ENCODE measurements at places on chromosomes 16 and 17.

GRCh38 chr16:78930561-78930960 lies 670.0 kb downstream of the MAF start:
- DNase-seq: no peak

DNA sequence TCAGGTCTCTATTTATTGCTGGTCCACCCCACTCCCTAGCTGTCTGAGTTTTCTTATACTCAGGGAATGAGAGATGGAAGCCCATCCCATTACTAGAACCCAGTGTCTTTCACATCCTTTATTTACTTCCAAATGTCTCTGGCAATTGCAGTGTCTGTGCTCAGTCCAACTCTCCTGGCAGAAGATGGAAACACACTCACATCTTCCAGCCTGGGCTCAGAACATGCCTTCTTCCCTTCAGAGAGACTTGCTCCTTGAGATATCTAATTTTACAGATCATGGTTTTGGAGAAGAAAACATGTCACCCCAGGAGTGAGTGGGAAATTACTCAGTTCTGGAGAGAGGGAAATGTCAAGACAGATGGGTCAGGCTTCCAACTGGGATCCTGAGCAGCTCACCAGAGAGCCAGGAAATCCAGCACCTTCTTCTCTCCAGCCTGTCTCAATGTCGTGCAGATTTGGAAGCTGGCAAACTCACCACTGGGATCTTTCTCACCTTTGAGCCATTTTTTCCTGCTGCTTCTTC lies 494.4 kb downstream of the HS3ST4 start:
- DNase-seq: no peak

- no peak for DNase-seq
Observed at GRCh38 chr17:64617125-64617780, 44.9 kb downstream of the SMURF2 start.

DNA sequence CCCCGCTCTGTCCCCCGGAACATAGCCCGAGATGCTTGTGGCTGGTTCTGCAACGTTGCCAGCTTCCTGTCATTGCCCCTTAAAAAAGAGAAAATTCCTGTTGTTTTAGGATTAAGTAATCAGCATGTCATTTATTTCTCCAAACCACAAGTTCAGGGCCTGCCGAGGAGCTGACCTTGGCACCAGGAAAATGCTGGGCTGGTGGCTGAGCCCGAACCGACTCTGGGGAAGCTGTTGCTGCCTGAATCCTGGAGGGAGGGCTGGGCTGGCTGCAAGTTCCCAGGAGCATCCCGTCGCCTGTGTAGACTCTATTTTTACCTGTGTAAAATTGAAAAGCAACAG lies 130.9 kb upstream of the FOXF1 start:
- no peak for DNase-seq

GRCh38 chr16:1912215-1912543 lies 6.0 kb downstream of the HS3ST6 start:
- DNase-seq: no peak

GRCh38 chr16:352547-353403 lies at the start of gene AXIN1:
TSS of gene AXIN1 (minus strand) at chr16:352723. CDS start at chr16:347025, 5,698 bp downstream.
- DNase-seq: peak; percentile 100

DNA sequence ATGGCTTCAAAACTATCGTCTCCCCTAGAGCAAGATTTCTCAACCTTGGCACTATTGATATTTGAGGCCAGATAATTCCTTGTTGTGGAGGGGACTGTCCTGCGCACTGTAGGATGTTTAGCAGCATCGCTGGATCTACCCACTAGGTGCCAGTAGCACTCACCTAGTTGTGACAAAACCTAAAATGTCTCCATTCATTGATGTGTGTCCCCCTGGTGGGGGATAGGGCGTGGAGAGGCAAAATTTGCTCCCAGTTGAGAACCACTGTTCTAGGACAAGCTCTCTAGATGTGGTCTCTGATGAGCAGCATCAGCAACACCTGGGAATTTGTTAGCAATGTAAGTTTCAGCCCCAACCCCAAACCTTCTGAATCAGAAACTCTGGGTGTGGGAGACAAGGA lies 259.0 kb downstream of the XYLT1 start:
- no peak for DNase-seq

DNA sequence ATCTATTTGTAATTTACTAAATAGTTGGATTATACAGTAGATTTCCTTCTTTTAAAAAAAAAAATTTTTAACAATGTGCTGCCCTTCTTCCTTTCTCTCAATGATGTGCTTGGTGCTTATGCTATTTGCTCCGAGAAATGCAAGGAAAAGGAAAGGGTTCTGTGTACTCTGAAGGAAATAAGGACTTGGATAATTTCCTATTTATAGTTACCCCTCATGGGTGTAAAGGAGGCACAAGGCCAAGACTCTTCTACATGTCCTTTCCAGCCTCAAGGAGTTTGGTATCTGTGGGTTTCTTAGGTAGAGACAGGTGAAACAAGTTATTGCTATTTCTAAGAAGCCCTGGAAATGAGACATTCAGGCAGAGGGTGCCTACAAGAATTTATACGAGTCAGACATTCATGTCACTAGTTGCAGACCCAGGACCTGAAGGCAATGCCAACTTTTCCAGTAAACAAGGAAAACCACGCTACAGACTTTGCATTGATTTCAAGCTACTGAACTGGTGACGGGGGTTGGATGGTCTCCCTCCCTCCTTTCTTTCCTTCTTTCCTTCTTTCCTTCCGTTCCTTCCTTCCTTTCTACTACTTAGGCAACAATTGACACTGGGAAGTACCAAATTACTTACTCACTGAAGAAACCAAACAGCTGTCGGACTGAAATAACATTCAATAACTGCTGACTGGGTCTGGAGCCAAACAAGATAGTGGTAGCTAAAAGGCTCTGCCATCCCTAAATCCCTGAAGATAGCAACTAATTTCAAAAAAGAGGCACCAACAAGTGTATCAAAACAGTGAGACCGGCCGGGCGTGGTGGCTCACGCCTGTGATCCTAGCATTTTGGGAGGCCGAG lies 33.8 kb upstream of the GHDC start:
- DNase-seq: no peak

DNA sequence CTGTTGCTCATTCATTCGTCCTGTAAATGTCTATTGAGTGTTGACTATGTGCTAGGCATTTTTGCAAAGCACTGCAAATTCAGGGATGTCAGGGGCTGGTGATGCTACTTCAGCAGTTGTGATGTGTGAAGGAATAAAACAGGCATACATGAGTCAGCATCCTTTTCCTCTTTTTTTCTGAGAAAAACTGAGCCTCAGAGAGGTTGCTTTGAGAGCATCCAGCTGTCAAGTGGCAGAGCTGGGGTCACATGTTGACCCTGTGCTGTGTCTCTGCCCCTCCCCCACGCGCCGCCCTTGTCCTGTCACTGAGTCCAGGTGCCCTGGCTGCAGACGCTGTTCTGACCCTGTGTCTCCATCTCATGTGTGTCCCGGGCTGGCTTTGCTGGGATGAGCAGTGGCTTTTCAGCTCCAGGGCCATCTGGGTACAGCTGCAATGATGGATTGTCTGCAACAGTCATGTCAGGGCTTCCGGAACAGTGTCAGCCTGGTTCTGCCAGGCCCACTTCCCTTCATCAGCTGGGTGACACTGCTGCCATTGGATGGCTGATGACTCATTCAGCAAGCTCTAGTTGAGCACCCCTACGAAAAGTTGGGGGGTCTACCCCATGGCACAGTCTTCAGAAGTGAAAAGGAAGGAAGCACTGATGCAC lies 14.9 kb downstream of the SEC14L5 start:
- DNase-seq: no peak

- no peak for DNase-seq
Observed at GRCh38 chr16:468068-468821, 42.8 kb downstream of the RAB11FIP3 start.

- DNase-seq: no peak
Observed at GRCh38 chr17:73194514-73195222, 1.8 kb downstream of the COG1 start.

GRCh38 chr17:81025741-81026129 lies 9.2 kb upstream of the BAIAP2 start:
- DNase-seq: peak; percentile 68

DNA sequence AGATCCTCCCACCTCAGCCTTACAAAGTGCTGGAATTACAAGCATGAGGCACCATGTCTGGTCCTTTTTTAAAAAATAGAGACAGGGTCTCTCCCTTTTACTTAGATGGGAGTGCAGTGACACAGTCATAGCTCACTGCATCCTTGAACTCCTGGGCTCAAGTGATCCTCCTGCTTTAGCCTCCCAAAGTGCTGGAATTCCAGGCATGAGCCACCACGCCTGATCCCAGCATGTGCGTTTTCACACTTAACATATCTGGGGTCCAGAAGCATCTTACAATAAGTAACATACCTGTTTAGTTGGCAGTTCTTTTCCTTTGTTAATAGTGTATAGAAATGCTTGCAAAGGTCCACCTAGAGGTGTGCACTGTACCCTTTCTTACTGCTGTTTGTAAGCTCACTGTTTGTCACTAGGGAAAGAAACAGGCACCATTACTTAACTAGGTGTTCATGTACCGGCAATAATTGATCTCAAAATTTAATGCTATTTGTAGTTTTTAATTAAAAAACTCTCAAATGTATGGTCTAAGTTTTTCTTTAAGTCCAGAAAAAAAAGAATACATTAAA lies 221.7 kb downstream of the RPTOR start:
- no peak for DNase-seq

- DNase-seq: no peak
Observed at GRCh38 chr17:41907185-41907556, 11.6 kb downstream of the ACLY start.

DNA sequence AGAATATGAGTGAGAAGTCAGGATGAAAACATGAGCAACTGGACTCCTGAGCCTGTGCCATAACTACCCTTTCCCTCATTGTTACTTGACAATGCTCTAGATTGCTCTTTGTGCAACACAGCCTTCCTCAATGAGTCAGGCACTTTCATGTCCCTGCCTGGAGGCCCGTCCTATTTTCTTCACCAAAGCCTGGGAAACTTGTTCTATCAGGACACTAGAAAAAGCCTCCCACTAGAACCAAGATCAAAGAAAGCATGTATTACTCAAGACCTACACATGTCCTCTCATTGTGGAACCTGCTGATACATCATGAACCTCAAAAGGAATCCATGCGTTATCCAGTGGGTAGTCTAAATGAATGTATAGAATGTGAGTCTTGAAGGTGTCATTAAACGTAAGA lies 624.5 kb downstream of the TOX3 start:
- DNase-seq: no peak

- DNase-seq: no peak
Observed at GRCh38 chr17:18176176-18176575, 7.5 kb upstream of the ALKBH5 start.

DNA sequence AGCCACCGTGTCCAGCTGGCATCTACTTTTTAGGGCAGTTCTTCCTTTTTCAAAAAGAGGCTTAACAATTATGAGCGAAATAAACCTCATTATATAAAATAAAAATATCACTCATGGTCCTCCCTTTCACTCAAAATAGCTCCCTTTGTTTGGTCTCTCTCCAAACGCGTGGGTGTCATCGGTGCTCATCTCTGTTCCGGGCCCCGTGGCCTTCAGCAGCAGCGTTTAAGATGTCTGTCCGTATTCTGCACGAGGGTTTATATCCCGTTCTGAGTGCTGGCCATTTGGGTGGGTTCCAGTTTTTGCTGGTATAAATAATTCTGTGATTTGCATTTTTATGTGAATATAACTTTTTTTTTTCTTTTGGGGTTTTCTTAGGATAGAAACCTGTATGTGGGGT lies 33.4 kb downstream of the PRMT7 start:
- DNase-seq: peak; percentile 12

- DNase-seq: no peak
Observed at GRCh38 chr17:12048843-12049473, 28.3 kb downstream of the MAP2K4 start.

DNA sequence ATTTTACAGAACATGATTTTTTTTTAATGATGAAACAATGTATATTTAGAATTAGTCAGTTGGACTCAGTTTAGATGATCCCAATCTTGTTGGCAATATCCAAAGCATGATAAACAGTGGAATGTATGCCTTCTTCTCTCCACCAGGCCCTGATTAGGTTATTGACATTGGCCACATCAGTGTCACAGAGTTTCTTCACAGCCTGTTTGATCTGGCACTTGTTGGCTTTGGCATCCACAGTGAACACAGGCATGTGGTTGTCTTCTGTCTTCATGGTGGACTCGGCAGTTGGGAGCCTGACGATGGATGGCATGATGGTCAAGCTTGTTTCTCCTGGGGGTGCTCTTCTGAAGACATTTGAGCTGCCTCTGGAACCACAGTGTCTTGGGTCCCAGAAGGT lies 317.5 kb downstream of the PMP22 start:
- no peak for DNase-seq

Measured in spleen (tissue), 13 donors.